AG20443 (cell line): ENCODE measurements at places on chromosomes 4 and X.
A peak's percentile ranks its signal among the peaks of the same experiment; 100 is the strongest.

GRCh38 chr4:140333523-140333922 is 39.9 kb upstream of the SCOC start:
- DNase-seq: no peak

DNA sequence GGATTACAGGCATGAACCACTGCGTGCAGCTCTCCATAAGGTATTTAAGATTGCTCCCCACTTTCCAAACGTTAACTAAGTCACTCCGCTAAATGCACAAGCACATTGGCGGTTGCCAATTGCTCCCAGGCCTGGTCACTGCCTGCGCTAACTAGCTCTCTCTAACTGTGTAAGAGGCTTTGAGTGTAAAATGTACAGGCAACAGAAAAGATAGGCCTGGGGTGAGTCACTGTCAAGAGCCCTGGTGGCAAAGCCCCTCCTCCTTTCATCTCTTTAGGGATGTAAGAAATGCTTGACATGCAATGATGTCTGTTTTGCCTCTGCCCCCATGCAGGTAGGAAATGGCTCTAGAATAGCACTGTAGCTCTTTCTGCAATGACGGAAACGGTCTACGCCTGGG is 329.7 kb upstream of the GATB start:
- no peak for DNase-seq

DNA sequence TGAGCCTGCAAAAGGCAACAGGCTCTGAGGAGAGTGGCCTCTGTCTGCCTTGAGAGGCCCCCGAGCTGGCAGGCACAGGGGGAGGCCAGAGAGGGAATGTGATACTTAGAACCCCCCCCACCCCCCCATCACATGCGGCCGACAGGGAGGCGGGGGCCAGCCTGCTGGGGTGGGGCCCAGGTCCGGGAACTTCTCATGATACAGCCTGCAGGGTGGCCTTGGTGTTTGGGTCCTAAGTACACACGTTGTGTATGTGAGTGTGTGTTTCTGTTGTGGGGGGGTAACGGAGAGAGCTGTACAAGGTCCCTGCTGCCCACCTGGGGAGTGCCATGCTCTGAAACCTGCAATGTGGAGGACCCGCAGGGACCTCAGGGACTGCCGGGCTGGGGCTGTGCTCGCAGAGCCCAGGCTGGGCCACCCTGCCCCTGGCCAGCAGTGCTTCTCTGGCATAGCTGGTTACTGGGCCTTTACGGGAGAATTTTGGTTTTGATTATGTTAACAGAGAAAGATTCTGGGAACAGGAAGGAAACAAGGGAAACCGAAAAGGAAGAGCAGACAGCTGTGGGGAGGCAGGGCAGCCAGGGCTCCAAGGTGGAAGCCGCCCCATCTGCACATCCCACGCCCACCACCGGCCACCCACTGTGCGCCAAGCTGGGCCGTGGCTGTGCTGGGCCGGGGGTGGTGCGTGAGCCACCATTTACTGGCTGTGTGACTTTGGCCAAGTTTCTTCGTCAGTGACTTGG is 19.9 kb downstream of the SH3BP2 start:
- peak; percentile 41 for DNase-seq

GRCh38 chr4:14157262-14157661 is 529.7 kb upstream of the BOD1L1 start:
- DNase-seq: no peak

DNA sequence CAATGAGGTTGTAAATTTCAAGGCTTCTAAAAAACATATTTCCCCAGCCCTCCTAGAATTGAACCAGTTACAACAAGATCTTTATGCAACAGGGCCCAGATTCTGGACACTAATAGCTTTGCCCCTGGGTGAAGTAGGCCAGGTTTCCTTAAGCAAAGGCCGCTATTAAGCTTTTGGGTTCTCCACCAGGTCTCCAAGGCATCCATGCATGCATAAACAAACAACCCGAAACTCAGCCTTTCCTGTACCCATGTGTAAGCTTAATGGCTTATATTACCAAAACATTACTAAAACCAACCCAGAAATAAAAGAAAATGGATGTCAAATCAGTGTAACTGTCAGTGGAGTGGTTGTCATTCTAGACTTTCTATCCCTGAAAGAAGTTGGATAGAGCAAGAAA is 137.1 kb downstream of the ARHGAP6 start:
- no peak for DNase-seq

DNA sequence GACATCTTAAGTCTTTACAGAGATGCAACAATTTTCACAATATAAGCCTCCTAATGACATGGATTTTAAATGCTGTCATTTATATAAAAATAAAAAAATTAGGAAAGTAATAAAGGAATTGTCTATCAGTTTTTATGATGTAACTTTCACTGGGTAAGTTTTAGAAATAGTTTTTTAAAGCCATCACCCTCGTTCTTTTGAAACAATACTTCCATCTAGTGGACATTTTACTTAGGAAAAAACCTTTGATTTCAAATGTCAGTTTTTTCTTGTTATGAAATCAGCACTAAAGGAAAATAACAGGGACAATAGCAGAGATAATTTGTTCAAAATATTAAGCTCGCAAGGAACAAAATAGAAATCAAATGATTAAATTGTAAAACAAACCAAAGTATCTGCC is 24.3 kb upstream of the NDNF start:
- DNase-seq: peak; percentile 36

DNA sequence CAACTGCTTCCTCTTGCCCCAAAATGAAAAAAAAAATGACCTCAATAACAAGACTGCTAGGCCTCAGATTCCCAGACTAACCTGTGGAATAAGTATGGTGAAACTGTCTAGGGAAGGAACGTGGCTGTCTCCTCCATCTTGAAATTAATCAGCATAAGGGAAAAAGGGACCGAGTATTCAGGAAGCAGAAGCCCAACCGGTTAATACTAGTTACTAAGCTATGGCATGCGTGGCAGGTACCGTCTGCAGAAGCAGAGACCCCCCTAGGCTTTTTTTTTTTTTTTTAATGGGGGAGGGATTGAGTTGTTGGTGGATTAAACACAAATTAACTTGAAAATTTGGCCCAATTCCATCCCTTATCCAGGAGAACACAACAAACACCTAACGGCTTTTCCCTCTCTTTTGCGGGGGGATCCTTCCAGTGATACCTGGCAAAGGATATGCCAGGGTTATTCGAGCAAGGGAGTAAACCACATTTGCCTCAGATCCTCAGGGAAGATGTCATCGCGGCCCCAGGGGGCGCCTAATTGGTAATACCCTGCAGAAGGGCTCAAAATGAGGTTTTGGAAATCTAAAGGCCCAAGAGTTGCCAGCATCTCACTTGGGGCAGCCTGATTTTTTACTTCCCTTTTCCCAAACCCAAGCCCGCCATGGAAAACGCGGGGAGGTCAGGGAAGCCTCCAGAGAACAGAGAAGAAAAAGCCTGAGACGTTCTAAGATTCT is 893 bp downstream of the RLIM start:
- DNase-seq: peak; percentile 20

- DNase-seq: no peak
Measured at GRCh38 chr4:48129307-48130014, 4.6 kb downstream of the TXK start.

DNA sequence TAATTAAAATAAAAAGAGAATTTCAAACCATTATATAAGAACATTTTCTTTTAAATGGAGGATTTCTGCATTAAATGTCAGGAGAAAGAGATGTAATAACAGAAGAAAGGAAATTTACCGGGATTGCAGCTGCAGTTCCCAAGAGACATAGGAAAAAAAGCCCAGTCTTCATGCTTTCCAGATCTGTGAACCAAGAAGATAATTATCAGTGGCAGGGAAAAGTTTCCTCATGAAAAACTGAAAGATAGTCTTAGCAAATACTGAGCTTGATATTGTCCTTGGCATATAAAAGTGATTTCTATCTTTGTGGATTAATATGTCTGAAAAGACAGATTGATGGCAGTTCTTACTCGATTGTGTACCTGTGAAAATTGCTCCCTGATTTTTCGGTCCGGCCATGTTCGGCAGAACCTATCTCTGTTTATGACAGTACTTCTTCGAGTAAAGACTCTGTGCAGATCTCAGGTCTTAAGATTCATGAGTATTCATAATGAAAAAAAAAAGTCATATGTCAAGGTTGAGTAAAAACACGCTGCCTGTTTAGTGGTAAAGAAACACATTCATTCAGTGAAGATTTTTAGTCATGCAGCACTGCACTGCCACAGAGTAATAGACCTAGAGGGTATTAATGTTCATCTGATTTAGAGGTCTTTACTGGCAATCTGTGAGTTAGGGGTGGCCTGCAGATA is 29.6 kb downstream of the SPARCL1 start:
- no peak for DNase-seq
